ENCODE measurements at places on chromosomes 13 and 19. TPM values are rescaled to one million over a fixed set of nuclear protein-coding genes. Genes with fewer than 3 reads are reported as not detected.

Gene ZNF569
- not detected for total RNA-seq

Gene ENOX1
- 6.4 TPM for total RNA-seq

Gene APOE
- total RNA-seq = 96.1 TPM

Gene CEACAM5
- total RNA-seq = 1,964 TPM

Gene CAMSAP3
- 114 TPM for total RNA-seq

Gene CGB3
- not detected for total RNA-seq

Gene HIPK4
- not detected for total RNA-seq

Gene TRAPPC2B
- total RNA-seq = 12.5 TPM

Gene C13orf42
- total RNA-seq = not detected

Gene ZNF837
- total RNA-seq = 7.8 TPM

Gene ZSCAN5B
- not detected for total RNA-seq

Gene SIGLEC14
- not detected for total RNA-seq

Gene PDCD5
- 175 TPM for total RNA-seq

Gene SIRT2
- total RNA-seq = 56.3 TPM

Gene SPIB
- 45.7 TPM for total RNA-seq

Gene MBD3L2B
- total RNA-seq = not detected

Gene SIGLEC11
- total RNA-seq = not detected

Gene HNRNPUL1
- total RNA-seq = 153 TPM

Gene FAM216B
- not detected for total RNA-seq

Gene ICAM1
- 7.1 TPM for total RNA-seq

Gene LENG9
- total RNA-seq = 10.3 TPM
